ENCODE measurements at places on chromosomes 6 and 20. TPM values are rescaled to one million over a fixed set of nuclear protein-coding genes. Genes with fewer than 3 reads are reported as not detected.
A peak's percentile ranks its signal among the peaks of the same experiment; 100 is the strongest.

TLDC2 gene
- total RNA-seq, result 0.31 TPM

- DNase-seq, result no peak
Observed at GRCh38 chr20:39756828-39757227, 794.7 kb downstream of the DHX35 start.

- no peak for DNase-seq
Observed at GRCh38 chr20:24963672-24964505, 14.8 kb downstream of the CST7 start.

DNA sequence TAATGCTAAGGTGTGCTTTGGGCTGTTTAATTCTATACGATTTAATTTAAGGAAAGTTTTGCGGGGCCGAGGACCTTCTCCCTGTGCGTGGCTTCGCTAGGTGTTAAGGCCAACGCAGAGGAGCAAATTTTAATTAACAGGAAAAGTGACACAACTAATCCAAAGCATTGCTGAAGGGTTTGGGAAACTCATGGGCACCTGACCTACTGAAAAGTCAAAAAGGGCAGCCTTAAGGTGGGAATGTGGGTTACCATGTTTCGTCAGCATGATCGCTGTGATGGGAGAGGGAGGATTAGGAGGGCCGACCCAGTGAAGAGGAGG is 415 bp upstream of the CUL9 start:
- no peak for DNase-seq

GTSF1L gene
- total RNA-seq, result not detected

GRCh38 chr6:88517737-88518136 is 351.6 kb upstream of the CNR1 start:
- no peak for DNase-seq

DNA sequence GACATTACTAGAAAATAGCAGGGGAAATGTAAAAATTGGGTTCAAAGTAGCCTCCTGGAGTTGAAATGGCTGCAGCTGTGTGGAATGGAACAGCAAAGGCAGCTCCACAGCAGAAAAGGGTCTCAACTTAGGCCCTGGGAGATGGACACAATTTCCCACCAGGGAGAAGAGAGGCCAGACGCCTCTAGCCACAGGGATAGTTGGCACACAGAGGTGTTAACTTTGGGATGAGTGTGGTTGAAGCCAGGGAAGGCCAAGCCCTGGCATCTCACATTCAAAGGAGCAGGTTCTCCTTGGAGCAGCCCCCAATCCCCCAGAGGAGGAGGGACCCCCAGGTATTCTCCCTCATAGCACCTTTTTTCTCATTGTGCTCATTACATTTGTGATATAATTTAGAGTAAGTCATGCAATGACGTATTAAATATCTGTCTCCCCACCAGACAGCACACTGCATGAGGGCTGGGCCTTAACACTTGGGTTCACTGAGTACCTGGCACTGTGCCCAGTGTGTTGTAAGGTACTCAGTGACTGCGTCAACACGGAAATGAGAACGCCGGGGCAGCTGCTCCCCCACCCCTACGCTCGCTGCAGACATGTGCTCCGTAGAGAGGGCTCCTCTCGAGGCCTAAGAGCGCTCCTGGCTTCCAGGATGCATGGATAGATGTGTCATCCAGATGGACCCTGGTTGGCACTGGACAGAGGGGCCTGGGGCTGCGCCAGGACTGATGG is 76.0 kb upstream of the CD93 start:
- DNase-seq, result no peak

HAO1 gene
- total RNA-seq, result not detected

DNA sequence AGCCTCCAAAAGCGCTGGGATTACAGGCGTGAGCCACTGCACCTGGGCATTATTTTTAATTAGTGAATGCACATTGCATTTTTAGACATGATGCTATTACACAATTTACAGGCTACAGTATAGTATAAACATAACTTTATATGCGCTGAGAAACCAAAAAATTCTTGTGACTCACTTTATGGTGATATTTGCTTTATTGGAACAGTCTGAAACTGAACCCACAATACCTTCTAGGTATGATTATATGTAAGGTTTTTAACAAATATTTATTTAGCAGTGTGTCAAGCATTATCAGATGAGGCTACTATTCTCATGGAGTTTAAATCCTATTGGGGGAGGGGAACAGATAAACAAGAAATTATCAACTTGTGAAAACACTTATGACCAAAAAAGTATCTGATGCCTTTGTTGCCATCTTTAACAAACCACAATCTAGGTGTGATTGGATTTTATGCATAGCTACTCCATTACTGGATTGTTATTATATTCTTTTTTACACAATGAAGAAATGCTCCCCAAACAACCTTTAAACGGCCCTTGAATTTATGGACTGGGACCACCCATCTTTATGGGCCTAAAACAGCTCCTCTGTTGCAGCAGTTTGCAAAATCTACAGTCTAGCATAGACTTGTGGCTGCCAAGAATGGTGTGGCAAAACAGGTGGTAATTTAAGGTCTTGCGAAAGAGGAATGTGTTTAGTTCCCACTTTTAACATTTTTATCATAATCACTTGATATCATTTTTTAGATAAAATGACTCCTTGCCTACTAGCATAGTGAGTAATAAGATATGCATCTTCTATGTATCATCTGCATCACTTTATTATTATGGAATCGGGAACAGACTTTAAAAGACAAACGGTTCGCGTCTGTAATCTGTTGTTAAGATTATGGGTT is 159.2 kb upstream of the C6orf118 start:
- DNase-seq, result no peak

C4B gene
- 9.2 TPM for total RNA-seq

CTCFL gene
- total RNA-seq, result not detected

- DNase-seq, result peak; percentile 56
Observed at GRCh38 chr20:58891086-58891717, 38.7 kb downstream of the GNAS start.
